ENCODE measurements at places on chromosomes 2 and 18. TPM values are rescaled to one million over a fixed set of nuclear protein-coding genes. Genes with fewer than 3 reads are reported as not detected.

Gene ALK
- 0.27 TPM for total RNA-seq

Gene ANKRD23
- 6.0 TPM for total RNA-seq

Gene RAX
- total RNA-seq, result not detected

Gene DCC
- 0.09 TPM for total RNA-seq

Gene NEU2
- total RNA-seq, result not detected

Gene ARMC9
- total RNA-seq, result 94.4 TPM

Gene KLHL30
- total RNA-seq, result 0.33 TPM

Gene UGT1A6
- 0.09 TPM for total RNA-seq

Gene LOXHD1
- not detected for total RNA-seq

Gene IL36RN
- not detected for total RNA-seq

Gene SPP2
- not detected for total RNA-seq
